ENCODE measurements at places on chromosomes 13 and 19.

GRCh38 chr13:63190219-63190618, 1774.6 kb upstream of the PCDH20 start:
- DNase-seq = no peak

GRCh38 chr13:37433086-37433485, 165.5 kb downstream of the POSTN start:
- DNase-seq = no peak

- no peak for DNase-seq
These were observed 32.2 kb downstream of the MRPL57 start for GRCh38 chr13:21208652-21209154.

- DNase-seq = no peak
These were observed 204 bp upstream of the PDX1 start for GRCh38 chr13:27919659-27919933.

- DNase-seq = no peak
These were observed 1075.1 kb upstream of the MIR17HG start for GRCh38 chr13:90272356-90272755.

DNA sequence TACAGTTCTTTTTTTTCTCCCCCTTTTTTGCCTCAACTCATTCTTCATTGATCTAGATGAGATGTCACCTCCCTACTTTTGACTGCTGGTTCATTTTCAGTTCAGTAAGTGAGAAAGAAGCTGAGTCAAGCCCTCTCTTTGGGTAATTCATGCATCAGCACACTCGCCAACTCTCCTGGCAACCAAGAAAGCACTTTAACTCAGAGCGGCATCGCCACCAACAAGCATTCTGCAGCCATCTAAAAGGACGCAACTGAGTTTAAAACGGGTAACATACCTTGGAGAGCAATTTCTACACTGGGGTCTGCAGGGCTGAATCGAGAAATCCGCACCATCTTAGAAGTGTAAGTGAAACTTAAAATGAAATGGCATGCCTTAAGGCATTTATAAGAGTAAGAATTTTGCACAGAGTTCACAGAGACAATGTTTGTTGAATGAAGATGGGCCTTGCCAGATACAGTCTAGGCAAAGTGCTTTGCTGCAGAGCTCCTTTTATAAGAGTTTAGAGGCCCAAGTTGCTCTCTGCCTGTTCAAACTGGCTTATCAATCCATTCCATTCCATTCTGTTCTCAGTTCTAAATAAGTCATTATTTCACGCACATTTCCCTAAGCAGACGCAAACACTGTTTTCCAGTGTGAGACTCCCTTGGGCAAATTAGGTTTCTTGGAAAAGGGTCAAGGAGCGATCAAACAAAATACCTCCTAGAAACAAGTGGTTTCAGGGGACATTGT, 338.0 kb downstream of the ENOX1 start:
- no peak for DNase-seq

GRCh38 chr13:101967781-101968180, 434.1 kb downstream of the FGF14 start:
- DNase-seq = no peak

DNA sequence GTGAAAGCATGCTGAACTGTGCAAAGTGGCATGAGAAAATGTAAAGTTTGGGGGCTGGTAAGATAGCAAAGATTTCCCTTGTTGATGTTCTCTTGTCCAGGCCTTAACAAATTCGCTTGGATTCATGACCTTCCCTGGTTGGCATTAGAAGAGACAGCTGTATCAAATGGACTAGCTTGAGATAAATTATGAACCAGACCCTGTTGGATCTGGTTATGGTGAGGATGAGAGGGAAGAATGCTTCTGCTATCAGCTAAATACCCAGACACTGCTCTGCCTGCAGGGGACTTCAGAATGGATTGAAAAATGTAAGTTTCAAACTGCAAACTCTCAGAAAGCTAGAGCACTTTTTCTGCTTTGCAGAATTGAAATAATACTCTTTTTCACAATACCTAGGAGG, 135.2 kb downstream of the EFNB2 start:
- no peak for DNase-seq

- no peak for DNase-seq
These were observed 17.7 kb downstream of the PLEKHF1 start for GRCh38 chr19:29683009-29683408.

DNA sequence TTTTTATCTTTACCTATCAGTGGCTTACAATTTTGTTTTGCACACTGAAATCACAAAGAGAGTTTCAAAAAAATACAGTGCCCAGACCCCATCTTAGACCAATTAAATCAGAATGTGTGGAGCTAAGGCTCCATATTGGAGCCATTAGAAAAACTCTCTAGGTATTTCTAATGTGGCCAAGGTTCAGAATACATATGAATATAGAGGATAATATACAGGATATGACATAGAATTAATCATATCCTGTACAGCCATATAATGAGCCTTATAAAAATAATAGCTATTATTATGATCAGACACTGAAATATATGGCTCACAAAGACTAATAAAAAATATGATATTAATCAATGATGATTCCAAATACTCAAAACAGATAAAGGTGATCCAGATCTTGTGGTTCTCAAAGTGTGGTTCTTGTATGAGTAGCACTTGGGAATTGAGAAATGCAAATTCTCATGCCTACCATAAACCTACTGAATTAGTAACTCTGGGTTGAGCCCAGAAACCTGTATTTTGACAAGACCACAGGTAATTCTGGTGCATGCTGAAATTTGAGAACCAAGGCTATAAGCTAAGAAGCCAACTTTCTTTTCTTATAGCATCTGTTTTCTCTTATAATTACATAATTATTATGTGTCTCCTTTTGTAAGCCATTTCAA, 408.0 kb downstream of the DIAPH3 start:
- no peak for DNase-seq

DNA sequence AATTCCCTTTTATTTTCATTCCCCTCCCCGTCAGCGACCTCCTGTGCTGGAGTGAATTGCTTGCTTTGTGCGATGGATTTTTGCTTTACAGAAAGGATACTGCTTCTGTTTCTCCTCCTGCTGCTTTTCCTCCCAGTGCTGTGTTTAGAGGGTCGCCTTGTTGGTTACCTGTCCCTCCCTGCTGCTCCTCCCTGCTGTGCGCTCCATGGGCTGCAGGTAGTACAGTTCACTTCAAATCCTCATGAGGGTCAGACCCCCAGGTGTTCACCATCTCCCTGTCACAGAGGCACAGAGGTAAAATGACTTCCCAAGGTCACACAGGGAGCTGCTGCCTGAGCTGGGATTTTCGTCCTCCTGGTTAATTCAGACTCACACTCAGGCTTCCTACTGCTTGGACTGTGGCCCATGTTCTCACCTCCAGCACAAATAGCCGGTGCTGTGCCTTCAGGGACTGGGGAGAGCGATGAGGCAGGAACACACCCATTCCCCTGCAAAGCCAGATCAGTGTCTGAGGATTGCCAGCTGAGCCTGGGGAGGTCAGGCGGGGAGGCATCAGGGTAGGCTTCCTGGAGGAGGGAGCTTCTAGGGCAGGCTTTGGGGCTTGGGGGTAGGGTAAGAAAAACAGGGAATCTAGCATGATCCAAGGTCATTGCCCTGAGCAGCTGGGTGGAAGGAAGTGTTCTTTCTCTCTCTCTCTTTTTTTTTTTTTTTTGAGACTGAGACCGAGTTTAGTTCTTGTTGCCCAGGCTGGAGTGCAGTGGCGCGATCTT, 14.4 kb downstream of the BICRA start:
- DNase-seq = no peak

DNA sequence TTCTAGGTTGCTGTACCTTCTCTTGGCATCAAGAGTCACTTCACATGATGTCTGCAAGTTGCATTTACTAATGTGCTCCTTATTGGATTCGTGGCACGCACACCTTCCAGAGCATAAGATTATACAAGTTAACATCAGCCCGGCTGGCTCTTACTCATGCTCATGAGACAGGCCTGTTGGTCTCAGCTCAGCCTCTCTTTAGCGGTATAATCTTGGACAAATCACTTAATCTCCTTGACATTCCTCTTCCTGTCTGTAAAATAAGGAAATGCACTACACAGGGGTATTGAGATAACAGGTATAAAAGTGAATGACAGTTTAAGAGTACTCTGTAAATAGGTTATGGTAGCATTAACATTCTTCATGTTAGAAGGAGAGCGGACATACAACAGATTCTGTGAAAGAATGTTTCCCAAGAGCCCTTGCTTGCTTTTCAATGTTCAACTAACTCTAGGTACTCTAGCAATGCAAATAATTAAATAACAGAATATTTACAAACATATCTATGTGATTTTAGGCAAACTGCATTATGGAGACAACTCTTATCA, 181.1 kb downstream of the FGF14 start:
- no peak for DNase-seq

DNA sequence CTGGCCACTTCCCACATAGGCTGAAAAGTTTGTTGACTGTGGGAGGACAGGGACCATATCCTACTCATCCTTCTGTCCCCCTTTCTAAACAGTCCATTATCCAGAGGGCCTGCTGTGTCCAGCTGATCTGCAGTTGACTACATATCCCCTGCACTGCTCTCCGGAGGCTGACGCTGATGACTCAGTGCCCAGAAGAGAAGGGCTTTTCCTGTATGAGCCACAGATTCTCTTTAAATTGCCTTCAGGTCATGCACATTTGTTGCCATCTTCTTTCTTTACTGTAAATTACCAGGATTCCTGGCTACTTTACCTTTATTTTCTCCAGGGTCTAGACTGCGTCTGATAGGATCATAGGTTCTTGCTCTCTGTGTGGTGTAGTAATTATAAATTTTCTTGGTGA, 125.2 kb downstream of the LACC1 start:
- DNase-seq = no peak

- no peak for DNase-seq
These were observed 159.6 kb upstream of the ATXN8OS start for GRCh38 chr13:69948016-69948415.

DNA sequence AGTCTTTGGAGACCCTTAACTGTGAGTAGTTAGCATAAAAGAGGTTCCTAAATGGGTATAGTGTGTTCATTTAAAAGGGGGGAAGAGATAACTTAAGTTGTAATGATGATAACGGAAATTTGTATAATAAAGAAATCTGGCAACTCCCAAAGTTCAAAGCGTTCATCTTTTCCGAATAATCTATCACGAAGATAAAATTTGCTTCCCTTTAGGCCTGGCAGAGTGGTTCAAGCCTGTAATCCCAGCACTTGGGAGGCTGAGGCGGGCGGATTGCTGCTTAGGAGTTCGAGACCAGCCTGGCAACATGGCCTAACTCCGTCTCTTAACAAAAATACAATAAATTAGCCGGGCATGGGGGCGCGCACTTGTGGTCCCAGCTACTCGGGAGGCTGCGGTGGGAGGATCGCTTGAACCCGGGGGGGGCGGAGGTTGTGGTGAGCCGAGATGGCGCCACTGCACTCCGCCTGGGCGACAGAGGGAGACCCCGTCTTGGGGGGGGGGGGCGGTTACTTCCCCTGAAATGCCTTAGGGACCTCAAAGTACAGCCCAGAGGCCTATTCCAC, 934 bp downstream of the N4BP2L2 start:
- peak; percentile 54 for DNase-seq

GRCh38 chr13:40096357-40096901, 441.0 kb downstream of the COG6 start:
- DNase-seq = peak; percentile 32

GRCh38 chr13:64529874-64530485, 2700.2 kb downstream of the PCDH9 start:
- peak; percentile 10 for DNase-seq

- DNase-seq = peak; percentile 58
These were observed 33.8 kb downstream of the COL4A2 start for GRCh38 chr13:110340812-110341444.

GRCh38 chr19:41297628-41298347, 12.2 kb upstream of the CCDC97 start:
- no peak for DNase-seq

- no peak for DNase-seq
These were observed 207.0 kb downstream of the NALCN start for GRCh38 chr13:101209206-101209893.

- no peak for DNase-seq
These were observed 2.1 kb upstream of the RAD23A start for GRCh38 chr19:12943437-12944044.

- peak; percentile 29 for DNase-seq
These were observed 533 bp downstream of the ZNF544 start for GRCh38 chr19:58229255-58229639.

- DNase-seq = no peak
These were observed 183.4 kb downstream of the USP12 start for GRCh38 chr13:26988059-26988769.
